ENCODE measurements at places on chromosomes 3 and 15.
A peak's percentile ranks its signal among the peaks of the same experiment; 100 is the strongest.

GRCh38 chr3:59482684-59483083, 432.9 kb upstream of the CFAP20DC start:
- DNase-seq: peak; percentile 40

- DNase-seq: peak; percentile 48
These were observed 620 bp downstream of the ABHD5 start for GRCh38 chr3:43691120-43691995.

- peak; percentile 74 for DNase-seq
These were observed 23.7 kb upstream of the RNU6-1 start for GRCh38 chr15:67863442-67863987.

DNA sequence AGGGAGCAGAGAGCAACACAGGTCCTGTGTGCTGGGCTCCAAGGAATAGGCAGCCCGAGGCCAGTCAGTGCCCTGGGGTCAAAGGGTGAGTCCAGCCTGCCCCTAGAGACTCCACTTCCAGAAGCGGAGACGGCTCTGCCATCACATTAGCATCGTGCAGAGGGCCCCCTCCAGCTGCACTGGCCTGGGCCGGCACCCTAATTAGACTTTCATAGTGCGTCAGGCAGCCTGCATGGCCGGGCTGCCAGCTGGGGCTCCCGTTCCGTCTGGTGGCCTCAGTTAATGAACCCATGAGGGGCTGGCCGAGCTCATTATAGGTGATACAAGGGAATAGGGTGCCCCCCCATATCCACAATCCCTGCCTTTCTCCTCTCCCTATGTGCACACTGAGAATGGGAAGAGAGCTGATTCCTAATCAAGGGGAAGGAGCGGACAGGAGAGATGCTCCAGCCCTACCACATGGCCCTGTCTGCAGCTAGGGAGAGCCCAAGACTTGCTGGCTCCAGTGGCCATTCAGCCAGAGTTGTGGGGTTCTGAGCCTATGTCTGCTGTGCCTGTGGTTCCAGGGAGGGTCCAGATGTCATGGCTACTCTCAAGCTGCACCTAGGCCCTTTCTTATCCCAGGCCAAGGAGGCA, 128.0 kb downstream of the SRGAP3 start:
- DNase-seq: no peak

DNA sequence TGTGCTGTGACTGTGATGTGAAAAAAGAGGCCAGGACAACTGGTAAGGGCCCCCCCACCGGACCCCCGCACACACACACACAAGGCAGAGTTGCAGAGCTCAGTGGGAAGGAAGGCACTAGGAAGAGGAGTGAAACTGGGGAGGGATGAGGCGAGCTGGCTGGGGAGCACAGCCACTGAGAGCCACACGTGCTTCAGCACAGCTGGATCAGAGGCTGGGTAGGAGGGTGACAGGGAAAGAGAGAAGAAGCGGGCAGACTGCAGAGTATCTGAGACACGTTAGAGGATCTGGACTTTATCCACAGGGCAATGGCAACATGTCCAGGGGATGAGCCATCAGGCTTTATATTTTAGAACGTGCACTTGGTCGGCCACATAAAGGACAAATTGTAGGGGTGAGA, 38.0 kb upstream of the TKT start:
- no peak for DNase-seq

GRCh38 chr3:79249701-79250100, 518.1 kb downstream of the ROBO1 start:
- peak; percentile 53 for DNase-seq

DNA sequence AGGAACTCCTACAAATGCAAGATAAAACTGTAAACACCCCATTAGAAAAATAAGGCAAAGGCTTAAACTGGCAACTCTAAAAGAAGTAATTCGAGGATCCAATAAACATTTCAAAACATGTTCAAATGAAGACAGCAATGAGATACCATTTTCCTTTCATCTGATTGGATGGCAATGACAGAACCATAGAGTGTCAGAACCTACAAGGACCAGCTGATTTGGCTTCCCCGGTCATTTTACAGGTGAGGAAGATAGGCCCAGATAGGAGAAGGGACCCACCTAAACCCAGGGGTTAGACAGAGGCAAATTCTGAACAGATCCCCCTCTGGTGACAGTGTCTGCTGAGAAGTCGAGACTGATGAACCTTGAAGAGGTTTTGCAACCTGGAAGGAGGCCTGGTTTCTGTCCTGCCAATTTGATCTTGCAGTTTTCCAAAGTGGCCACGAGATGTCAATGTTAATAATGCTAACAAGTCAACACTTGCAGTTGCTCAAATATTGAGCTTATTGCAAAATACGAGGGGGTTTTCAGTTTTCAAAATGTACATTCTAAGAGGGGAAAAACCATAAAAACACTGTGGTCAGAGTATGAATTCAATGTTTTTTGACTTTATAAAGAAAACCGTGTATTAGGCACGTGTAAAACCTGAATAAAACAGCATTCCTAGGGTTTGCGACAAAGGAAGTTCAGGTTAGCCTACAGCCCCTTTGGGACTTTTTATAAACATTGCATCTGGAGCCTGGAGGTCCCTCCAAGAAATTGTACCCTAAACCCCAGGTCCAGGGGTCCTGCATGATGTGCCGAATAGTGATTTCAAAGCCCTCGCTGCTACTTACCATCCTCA, 21.5 kb downstream of the CFAP161 start:
- DNase-seq: peak; percentile 46

DNA sequence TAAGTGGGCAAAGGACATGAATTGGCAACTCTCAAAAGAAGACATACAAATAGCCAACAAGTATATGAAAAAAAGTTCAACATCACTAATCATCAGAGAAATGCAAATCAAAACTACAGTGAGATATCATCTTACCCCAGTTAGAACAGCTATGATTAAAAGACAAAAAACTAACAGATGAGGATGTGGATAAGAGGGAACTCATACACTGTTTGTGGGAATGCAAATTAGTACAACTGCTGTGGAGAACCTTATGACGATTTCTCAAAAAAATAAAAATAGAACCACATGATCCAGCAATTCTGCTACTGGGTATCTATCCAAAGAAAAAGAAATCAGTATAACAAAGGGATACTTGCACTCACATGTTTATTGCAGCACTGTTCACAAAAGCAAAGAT, 28.6 kb downstream of the NEK10 start:
- DNase-seq: no peak

GRCh38 chr15:58498821-58499580, 67.2 kb downstream of the LIPC start:
- peak; percentile 93 for DNase-seq

DNA sequence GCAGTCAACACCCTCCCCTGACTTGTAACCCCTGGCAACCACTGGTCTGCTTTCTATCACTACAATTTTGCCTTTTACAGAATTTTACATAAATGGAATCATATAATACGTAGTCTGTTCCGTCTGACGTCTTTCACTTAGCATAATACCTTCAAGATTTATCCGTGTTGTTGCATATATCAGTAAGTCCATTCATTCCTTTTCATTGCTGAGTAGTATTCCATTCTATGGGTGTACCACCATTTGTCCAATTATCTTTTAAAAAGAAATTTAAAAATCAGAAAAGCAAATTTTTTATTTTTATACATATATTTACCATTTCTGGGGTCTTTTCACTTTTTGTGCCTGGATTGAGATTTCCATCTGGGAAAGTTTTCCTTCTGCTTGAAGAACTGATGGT, 35.5 kb downstream of the NOX5 start:
- no peak for DNase-seq

GRCh38 chr3:190458040-190458439, 8.3 kb upstream of the TMEM207 start:
- DNase-seq: peak; percentile 59

- no peak for DNase-seq
These were observed 84.7 kb upstream of the PPIB start for GRCh38 chr15:64247535-64247905.

- no peak for DNase-seq
These were observed 129.3 kb upstream of the TPM1 start for GRCh38 chr15:62913246-62913645.

DNA sequence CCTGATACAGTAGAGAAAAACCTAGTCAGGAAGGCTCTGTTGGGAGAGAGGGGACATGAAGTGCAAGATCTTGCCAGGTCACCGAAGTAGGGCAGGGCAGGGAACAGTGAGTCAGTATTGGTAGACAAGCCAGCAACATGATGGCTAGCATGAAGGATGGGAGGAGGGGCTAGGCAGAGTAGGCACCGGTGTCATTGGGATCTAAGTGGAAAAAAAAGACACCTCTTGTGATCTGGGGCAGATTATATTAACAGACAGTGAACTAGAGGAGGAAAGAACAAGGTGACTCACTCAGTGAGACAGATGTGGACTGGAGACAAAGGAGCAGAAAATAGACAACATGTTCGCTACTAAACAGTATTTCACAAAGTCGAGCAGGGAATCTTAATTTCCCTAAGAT, 149.2 kb upstream of the SLC24A5 start:
- no peak for DNase-seq

DNA sequence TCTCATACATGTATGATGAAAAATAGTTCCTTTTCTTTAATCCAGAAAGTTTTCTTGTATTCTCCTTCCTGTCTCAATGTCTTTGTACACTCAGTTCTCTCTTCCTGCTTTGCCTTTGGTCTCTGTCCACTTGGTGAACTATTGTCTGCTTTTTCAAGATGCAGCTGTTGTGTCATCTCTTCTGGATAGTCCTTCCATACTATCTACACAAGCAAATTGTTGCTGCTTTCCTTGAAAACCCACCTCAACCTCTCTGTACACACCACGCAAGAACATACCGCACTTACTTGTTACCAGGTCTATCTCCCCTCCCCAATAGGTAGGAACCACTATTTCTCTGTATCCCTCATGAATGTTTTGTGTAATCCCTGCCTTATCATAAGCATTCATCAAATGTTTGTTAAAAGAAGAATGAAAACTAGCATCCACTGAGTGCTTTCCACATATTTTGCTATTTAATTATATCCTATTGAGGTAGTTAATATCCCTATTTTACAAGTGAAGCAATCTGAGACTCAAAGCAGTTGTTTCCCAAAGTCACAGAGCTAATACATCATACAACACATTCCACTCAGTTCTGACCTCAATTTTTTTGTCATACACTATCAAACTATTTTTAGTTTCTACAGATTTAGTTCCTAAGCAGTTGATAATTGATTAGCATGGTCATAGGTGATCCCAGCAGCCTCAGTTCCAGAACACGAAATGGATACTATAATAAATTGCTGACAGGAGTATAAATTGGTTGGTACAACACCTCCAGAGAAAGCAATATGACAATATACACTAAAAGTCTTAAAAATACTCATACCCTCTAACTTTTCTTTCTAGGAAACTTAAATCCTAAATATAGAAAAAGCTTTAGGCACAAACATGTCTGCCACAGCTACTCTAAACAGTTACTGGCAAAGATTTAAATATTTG, 19.6 kb downstream of the HACL1 start:
- DNase-seq: no peak

GRCh38 chr15:84785053-84785452, 32.1 kb upstream of the ALPK3 start:
- no peak for DNase-seq

DNA sequence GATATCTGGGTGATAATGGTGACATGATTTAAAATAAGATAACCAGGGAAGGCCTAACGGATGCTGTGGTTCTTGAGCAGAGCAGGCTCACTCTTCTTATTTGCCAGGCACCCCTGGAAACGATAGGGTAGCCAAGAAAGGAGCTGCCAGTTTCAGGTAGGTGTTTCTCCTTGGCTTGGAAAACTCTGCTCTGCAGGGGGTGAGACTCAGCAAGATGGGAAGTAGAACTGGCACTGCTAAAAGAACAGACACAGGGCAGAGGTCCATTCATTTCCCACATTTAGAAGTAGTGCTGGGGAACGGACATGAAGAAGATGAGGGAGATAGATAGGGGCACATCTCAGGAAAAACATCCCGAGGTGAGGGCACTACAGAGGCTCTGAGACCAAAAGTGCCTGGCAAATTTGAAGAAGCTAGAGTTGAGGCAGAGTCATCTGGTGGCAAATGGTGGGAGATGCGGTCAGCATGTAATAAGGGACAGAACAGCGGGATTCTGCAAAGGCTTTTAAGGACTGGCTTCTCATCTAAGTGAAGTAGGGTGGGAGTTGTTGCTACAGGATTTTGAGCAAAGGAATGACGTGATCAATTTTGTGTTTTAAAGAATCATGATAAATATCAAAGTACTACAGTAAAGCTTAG, 323.4 kb upstream of the PLSCR5 start:
- no peak for DNase-seq

GRCh38 chr3:34067536-34068051, 269.2 kb downstream of the PDCD6IP start:
- DNase-seq: no peak

DNA sequence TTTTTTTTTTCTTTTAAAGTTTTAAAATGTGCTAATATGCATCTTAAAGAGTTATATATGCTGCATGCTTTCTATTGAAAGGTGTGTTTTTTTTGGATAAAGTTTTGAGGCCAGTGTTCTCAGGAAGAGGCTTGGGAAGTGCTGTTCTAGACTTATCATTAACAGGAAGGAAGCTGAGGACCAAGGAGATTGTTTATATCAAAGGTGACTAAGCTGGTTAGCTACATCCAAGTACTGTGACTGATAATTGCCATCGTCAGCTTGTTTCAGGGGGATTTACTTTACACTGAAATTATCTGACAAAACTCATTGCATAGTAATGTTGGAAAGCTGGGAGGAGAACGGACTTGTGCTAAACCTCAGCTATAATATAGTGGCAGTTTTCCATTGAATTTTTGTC, 36.3 kb upstream of the UTS2B start:
- DNase-seq: no peak

- no peak for DNase-seq
These were observed 20.2 kb upstream of the DAPK2 start for GRCh38 chr15:64066451-64066850.

DNA sequence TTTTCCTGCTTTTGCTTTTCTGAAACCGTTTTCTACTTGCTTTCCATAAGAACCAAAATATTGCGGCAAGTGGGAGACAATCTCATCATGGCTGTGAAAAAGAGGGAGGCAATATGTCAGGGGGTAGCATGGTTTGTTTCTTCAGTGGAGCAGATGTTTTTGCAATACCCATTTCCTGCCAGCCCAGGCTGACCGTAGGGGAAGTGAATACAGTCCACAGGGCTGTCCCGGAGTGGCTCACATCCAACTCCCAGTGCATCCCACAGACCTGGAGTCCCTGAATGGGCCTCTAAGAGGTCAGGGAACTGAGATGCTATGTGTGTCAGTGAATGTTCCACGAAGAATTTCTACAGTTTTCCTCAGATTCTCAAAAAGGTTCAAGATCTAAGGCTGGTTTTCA, 69.6 kb downstream of the EPHB1 start:
- no peak for DNase-seq

GRCh38 chr3:187005827-187006481, 75.6 kb downstream of the ST6GAL1 start:
- DNase-seq: no peak

GRCh38 chr15:48935236-48935635, 28.5 kb downstream of the SHC4 start:
- DNase-seq: no peak

Measured in fibroblast of skin of back (primary cell).